ENCODE measurements at places on chromosomes 4 and X. TPM values are rescaled to one million over a fixed set of nuclear protein-coding genes. Genes with fewer than 3 reads are reported as not detected.

SULT1B1 gene
- total RNA-seq = 0.57 TPM

SMR3B gene
- total RNA-seq = not detected

CAPN6 gene
- total RNA-seq = 6.5 TPM

PNMA6A gene
- 0.19 TPM for total RNA-seq

GRCh38 chr4:53432528-53433424 lies 55.3 kb downstream of the FIP1L1 start:
- peaks cover 10% of the 10 kb centered on the region for H3K36me3 ChIP-seq
- no peaks in the 10 kb centered on the region for H3K27me3 ChIP-seq
- H3K4me3 ChIP-seq = no peak overlapping the region
- no peaks in the 10 kb centered on the region for H3K4me1 ChIP-seq
- H3K27ac ChIP-seq = no peak overlapping the region

GRCh38 chr4:74516303-74516702 lies 71.4 kb downstream of the AREG start:
- H3K4me1 ChIP-seq = no peaks in the 10 kb centered on the region
- H3K36me3 ChIP-seq = no peaks in the 10 kb centered on the region
- DNase-seq = no peak
- no peak overlapping the region for H3K27ac ChIP-seq

DNA sequence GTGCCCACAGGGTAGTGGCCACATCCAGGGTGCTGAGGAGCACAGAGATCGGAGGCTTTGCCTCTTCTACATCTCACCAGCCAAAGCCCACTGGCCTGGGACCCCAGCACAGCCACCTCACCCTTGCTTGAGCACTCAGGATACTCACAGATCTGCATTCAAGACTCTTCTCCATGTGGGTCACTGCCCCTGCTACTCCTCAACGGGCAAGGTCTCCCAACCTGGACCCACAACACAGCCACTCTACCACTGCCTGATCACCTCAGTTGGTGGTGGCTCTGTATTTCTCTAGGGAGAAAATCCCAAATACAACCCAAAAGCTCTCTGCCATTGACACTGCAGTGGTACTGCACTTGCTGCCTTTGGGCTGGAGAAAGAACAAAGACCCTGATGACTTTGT lies 190.3 kb upstream of the KLHL4 start:
- no peaks in the 10 kb centered on the region for H3K27me3 ChIP-seq
- H3K27ac ChIP-seq = no peak overlapping the region
- DNase-seq = no peak

- no peak for DNase-seq
- no peaks in the 10 kb centered on the region for H3K4me1 ChIP-seq
- no peak overlapping the region for H3K4me3 ChIP-seq
Measured at GRCh38 chrX:101108284-101108683, 10.3 kb downstream of the CENPI start.

DNA sequence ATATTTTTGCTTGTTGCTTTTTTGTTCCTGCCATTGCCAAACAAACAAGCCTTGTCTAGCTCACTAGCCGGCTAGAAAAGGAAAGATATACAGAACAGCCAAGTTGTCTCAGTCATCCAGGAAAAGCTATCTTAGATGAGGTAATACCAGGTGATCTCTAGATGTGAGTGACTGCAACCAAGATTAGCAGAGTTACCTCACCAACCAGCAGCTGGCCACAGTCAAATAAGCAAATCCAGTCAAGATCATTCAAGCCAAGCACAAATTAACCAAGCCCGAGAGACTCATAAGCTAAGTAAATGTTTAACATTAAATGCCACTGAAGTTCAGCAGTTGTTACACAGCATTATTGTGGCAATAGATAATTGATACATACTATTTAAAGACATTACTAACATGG lies 108.6 kb downstream of the CENPC start:
- no peaks in the 10 kb centered on the region for H3K36me3 ChIP-seq
- no peaks in the 10 kb centered on the region for H3K4me1 ChIP-seq
- no peak overlapping the region for H3K27ac ChIP-seq
- no peak for DNase-seq
- no peaks in the 10 kb centered on the region for H3K27me3 ChIP-seq

Data from esophagus squamous epithelium (tissue), 5 donors.